Thoracic aorta (tissue), 2 donors: ENCODE measurements at places on chromosomes 7 and 10. TPM values are rescaled to one million over a fixed set of nuclear protein-coding genes. Genes with fewer than 3 reads are reported as not detected.

Gene NPFFR1
- total RNA-seq = 0.14 TPM

Gene SDK1
- total RNA-seq = 29.2 TPM

Gene CALML5
- not detected for total RNA-seq

Gene C7orf33
- total RNA-seq = not detected

Gene ASNS
- 21.9 TPM for total RNA-seq

Gene FGFR2
- 7.2 TPM for total RNA-seq
